ENCODE measurements at places on chromosomes 3 and 15. TPM values are rescaled to one million over a fixed set of nuclear protein-coding genes. Genes with fewer than 3 reads are reported as not detected.

- no peak for DNase-seq
- H3K4me3 ChIP-seq = no peak overlapping the region
Measured at GRCh38 chr3:76908156-76908555, 131.7 kb upstream of the ROBO2 start.

The PPP1R2 gene
- total RNA-seq = 29.7 TPM

The NRROS gene
- 0.42 TPM for total RNA-seq

- H3K27me3 ChIP-seq = no peaks in the 10 kb centered on the region
- no peak for DNase-seq
- no peak overlapping the region for H3K27ac ChIP-seq
- H3K4me1 ChIP-seq = no peaks in the 10 kb centered on the region
- no peaks in the 10 kb centered on the region for H3K36me3 ChIP-seq
Measured at GRCh38 chr3:18657858-18658820, 233.0 kb upstream of the SATB1 start.

GRCh38 chr15:101568309-101568708 lies 78.8 kb upstream of the PCSK6 start:
- no peak for DNase-seq
- no peak overlapping the region for H3K27ac ChIP-seq
- peaks cover 7% of the 10 kb centered on the region for H3K27me3 ChIP-seq

The RARB gene
- 1.2 TPM for total RNA-seq

- H3K27ac ChIP-seq = no peak overlapping the region
- H3K4me3 ChIP-seq = no peak overlapping the region
- no peak for DNase-seq
- peaks cover 18% of the 10 kb centered on the region for H3K4me1 ChIP-seq
- peaks cover 2% of the 10 kb centered on the region for H3K27me3 ChIP-seq
- peaks cover 6% of the 10 kb centered on the region for H3K36me3 ChIP-seq
Measured at GRCh38 chr3:25572336-25572735, 92.4 kb downstream of the TOP2B start.

The TMEM40 gene
- not detected for total RNA-seq

DNA sequence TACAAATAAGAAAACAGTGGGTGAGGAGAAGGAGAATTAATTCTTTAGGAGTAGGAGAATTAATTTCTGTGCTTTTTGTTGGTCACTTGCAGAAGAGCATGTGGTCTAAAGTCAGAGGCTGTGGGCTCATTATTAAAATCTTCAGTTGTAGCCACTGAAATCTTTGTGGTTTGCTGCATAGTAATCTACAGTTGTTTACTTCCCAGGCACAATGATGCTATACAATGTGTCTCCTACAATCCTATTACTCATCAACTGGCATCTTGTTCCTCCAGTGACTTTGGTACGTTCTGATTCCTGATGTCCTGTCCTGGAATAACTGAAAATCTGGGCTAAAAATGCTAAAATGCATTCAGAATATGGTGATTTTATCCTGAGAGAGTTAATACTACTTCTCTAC lies 21.0 kb downstream of the IFT122 start:
- H3K27me3 ChIP-seq = no peaks in the 10 kb centered on the region
- H3K4me3 ChIP-seq = no peak overlapping the region
- no peaks in the 10 kb centered on the region for H3K36me3 ChIP-seq
- no peak for DNase-seq
- H3K4me1 ChIP-seq = peaks cover 4% of the 10 kb centered on the region
- H3K27ac ChIP-seq = no peak overlapping the region

GRCh38 chr15:51888593-51889195 lies 59.2 kb downstream of the TMOD3 start:
- H3K4me1 ChIP-seq = peaks cover 4% of the 10 kb centered on the region
- no peaks in the 10 kb centered on the region for H3K36me3 ChIP-seq
- no peak overlapping the region for H3K4me3 ChIP-seq
- no peak overlapping the region for H3K27ac ChIP-seq
- DNase-seq = no peak

The CPLX3 gene
- 0.32 TPM for total RNA-seq

The MYZAP gene
- not detected for total RNA-seq

The TMC3 gene
- not detected for total RNA-seq

DNA sequence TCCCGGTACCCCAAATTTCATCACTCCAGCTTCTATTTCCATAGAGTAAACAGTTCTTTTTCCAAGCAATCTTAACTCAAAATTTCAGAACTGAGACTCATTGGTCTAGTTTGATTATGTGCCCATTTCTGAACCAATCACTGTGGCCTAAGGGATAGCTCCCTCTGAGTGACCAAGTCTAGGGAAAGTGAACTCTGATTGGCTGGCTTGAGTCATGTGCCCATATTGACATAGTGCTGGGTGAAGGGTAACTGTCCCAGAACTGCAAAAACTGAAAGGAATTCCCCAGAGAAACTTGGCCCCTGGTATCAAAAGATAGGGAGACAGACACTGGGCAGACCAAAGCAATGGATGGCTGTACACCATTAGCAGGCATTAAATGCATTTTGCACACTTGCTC lies 171.2 kb upstream of the WNT5A start:
- no peak overlapping the region for H3K4me3 ChIP-seq
- no peak for DNase-seq
- no peaks in the 10 kb centered on the region for H3K36me3 ChIP-seq

DNA sequence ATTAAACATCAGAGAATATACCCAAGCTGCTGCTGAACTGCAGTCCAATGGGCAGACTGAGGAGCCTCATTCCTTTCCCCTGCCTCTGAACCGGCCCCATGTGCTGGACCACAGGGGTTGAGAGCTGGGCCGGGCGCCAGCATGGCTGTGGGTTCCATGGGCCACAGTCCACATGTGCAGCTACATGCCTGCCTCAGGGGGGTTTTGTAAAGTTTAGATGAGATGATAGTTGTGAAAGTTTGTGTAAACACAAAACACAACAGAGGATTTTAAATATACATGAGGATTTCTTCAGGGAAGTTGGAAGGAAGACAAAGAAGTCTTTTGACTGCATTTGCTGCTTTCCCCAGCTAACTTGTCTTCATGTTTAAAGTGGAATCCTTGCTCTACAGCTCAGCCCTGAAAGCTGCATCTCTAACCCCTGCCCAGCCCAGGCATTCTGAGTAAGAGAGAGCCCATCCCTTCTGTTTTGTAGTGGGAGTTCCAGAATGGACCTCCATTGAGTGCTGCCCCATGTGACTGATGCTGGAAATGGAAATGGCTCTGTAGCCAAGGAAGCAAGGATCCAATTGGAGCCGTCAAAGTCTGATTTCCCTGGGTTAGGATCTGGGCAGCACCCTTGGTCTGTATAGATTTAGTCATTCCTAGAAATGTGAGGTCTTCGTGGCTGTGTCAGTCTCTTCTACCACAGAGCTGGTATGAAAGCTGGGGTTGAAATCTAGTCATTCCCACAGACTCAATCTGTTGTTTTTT lies 17.5 kb downstream of the SLC12A8 start:
- no peak for DNase-seq
- no peaks in the 10 kb centered on the region for H3K36me3 ChIP-seq
- H3K27ac ChIP-seq = no peak overlapping the region

The BFSP2 gene
- total RNA-seq = not detected

The CTDSPL gene
- total RNA-seq = 6.6 TPM

DNA sequence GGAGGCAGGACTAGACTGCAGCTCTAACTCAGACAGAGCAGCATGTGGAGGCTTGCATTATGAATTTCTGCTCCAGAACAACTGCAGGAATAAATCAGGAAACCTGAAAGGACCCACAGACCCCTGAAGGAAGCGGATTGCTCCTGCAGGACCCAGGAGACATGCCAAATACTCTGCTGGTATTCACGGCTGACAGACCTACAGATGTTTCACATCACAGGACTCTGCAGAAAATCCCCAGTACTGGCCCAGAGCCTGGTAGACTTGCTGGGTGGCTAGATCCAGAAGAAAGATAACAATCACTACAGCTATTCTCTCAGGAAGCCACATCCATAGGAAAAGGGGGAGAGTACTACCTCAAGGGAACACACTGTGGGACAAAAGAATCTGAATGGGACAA lies 942.1 kb downstream of the AGBL1 start:
- peaks cover 24% of the 10 kb centered on the region for H3K36me3 ChIP-seq
- H3K4me1 ChIP-seq = no peaks in the 10 kb centered on the region

All from glutamatergic neuron (in vitro differentiated cells).